Cardiac muscle cell (in vitro differentiated cells and primary cell): ENCODE measurements at places on chromosomes 5 and 9. TPM values are rescaled to one million over a fixed set of nuclear protein-coding genes. Genes with fewer than 3 reads are reported as not detected.

Gene SLIT3
- 62.5 and 111 TPM in 2 replicates for total RNA-seq

Gene SHOC1
- total RNA-seq: not detected in 2 replicates

Gene NME5
- 4.1 and 7.4 TPM in 2 replicates for total RNA-seq

Gene CSF1R
- 0.04 TPM in 1 of 2 replicates, not detected in the other for total RNA-seq

Gene TAF7
- total RNA-seq: 93.8 and 124 TPM in 2 replicates

Gene PDE6A
- 0.21 TPM in 1 of 2 replicates, not detected in the other for total RNA-seq

Gene FAM169A
- total RNA-seq: 28.7 and 30.1 TPM in 2 replicates

Gene KIF12
- 0.04 and 1.1 TPM in 2 replicates for total RNA-seq

Gene TMEM171
- total RNA-seq: not detected in 2 replicates

Gene DYNC2I2
- 77.2 and 94.9 TPM in 2 replicates for total RNA-seq

GRCh38 chr5:32388432-32389129, 56.0 kb downstream of the ZFR start:
- peak; percentile 65 for DNase-seq

- peak; percentile 95 for DNase-seq
These were observed 73.8 kb upstream of the IL17B start for GRCh38 chr5:149452665-149453617.

- no peak for DNase-seq
These were observed 18.3 kb upstream of the STOM start for GRCh38 chr9:121388140-121388905.

- no peak for DNase-seq
These were observed 229.2 kb upstream of the MPDZ start for GRCh38 chr9:13508681-13509080.

- DNase-seq: no peak
These were observed 218.4 kb downstream of the CACNA1B start for GRCh38 chr9:138095813-138096518.

GRCh38 chr9:7305677-7306076, 493.9 kb downstream of the DMAC1 start:
- no peak for DNase-seq

GRCh38 chr5:125100951-125101350, 354.5 kb upstream of the ZNF608 start:
- no peak for DNase-seq

DNA sequence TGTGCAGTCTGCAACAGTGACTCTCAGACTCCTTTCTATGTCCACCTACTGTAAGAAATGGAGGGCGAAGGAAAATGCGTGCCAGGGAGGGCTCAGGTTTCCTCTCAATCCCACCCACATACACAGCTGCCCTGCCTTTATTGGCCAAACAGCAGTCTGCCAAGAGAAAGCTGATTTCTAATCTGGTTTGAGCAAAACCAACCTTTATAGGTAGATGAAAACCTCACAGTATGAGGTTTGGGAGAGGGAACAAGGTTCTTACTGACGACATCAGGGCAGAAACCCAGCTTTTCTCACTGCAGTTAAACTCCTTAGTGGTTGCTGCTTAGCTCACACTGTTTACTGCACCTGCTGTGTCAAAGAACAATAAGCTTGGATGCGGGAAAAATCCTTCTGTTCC, 152.3 kb upstream of the KLF9 start:
- peak; percentile 35 for DNase-seq

- no peak for DNase-seq
These were observed 101.6 kb upstream of the CTSV start for GRCh38 chr9:97140566-97140965.

- no peak for DNase-seq
These were observed 1.6 kb upstream of the ATP6V0E1 start for GRCh38 chr5:172981931-172982330.

- no peak for DNase-seq
These were observed 21.9 kb downstream of the CSF2 start for GRCh38 chr5:132095424-132095972.

DNA sequence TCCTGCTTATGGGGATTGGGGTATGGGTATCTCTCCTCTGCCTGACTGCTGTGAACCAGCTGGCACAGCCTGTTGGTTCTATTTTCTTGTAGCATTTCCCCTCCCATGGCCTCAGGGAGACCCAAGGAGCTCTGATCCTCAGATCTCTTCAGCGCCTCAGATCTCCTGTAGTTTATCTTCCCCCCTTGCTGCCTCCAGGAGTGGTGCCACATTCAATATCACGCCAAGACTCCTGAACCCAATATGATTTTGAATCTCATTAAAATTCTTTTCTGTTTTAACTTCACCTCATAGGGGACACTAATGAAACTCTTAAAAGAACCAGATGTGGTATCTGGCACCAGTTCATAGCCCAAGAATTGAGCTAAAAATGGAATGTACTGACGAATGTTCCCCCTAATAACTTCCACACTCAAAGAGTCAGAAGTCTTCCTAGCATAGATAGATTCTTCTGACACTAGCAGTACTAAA, 59.6 kb upstream of the LIFR start:
- DNase-seq: no peak
